ENCODE measurements at places on chromosomes 4 and X.

DNA sequence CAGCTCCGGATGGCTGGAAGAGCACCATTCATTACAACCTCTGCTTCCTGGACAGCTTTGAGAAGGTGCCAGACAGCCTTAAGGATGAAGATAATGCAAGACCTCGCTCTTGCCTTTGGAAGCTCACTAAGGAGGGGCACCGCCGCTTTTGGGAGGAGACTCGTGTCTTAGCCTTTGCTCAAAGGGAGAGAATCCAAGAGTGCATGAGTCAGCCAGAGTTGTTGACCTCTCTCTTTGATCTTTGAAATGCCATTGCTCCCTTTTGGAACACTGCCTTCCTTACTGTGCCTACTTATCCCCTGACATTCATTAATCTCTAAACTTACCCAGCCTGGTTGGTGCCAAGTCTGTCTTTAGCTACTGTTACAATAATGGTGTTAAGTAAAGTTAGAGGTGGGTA is 1.2 kb downstream of the FOXR2 start:
- no peak for DNase-seq

GRCh38 chr4:41832961-41833360 is 84.4 kb upstream of the PHOX2B start:
- DNase-seq: no peak

DNA sequence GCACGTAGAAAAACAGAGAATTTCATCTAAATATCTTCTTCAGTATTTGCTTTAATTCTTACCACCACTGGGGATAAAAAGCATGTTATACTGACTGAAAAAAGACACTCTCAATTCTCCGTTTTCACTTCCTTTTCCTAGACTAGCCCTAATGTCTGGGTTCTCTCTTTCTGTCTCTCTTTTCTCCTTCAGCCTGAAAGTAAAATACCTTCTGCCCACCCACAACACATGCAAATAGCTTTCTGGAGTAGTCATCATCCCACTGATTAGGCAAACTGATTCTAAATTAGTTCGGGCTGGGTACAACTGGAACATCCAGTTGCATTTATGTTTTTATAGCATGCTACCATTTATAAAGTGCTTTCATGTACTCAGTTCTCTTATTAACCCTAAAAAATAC is 142.4 kb upstream of the ANKRD50 start:
- peak; percentile 17 for DNase-seq

DNA sequence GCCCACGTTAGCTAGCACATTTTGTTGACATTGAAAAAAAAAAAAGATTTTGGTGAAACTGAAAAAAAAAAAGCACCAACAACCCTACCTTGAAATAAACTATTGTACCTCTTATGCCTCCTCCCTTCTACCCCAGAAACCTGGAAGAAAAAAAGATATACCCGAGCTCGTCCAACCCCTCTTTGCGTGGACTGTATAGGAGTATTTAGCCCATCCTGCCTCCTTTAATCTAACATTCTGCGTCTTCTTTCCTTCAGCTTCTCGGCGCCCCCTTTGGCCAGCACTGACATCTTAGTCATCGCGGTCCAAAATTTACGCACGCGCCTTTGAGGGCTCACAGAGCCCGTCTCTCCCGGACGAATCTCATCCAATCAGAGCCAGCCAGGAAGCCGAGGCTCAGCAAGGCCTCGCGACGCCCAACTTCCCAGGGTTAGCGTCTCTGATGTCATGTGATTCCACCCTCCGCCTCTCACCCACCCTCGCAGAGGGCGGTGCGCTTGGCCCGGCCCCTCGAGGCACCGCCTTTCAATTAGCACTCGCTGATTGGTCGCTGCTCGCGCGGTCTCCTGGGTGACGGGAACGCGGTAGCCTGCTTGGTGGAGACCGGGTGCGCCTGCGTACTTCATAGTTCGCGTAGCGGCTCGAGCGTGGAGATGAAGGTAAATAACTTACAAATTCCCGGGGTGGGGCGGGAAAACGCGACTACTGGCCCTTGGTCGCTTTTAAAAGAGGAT is at the start of gene WDR19:
WDR19 (plus strand) TSS at position 625 of the 734 bp plus-strand sequence; CDS start at position 654, 29 bp downstream.
- peak; percentile 98 for DNase-seq

- no peak for DNase-seq
Observed at GRCh38 chrX:73817393-73818199, 254.6 kb downstream of the CHIC1 start.

DNA sequence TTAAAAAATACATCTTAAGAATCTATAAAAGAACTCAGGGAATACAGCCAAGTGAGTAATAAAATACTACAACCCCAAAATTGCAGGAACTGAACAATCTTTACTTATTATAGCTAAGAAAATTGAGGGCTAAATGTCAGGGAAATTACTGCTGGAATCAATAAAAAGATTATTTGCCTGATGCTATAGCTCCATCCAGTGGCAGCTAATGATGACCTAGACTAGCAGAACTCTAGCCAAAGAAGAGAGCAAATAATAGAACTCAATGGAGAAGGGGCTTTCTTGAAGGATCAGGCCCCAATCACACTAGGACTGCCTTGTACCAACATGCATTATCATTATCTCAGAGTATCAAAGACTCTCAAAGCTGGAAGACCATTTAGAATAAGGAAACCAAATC is 85.0 kb upstream of the FAM241A start:
- no peak for DNase-seq

GRCh38 chr4:73599182-73599581 is 21.1 kb downstream of the RASSF6 start:
- DNase-seq: peak; percentile 86

- DNase-seq: peak; percentile 76
Observed at GRCh38 chrX:134572816-134573682, 85.2 kb downstream of the PLAC1 start.

DNA sequence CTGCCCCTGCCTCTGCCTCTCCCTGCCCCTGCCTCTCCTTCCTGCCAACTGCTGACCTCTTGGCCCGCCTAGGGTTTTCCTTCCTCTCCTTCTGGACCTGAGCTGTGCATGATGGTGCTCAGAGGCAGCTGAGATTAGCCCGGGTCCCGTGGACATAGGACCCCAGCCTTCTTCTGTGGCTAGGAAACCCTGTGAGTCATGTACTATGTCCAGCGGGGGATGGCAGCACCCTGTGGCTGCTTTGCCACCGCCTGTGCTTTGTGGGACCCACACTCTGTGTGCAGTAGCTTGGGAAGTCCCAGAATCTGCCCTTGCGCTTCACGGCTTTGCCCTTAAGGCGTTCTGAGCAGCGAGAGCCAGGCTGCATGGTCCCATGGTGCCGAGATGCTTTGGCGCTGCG is 105.5 kb upstream of the PSAPL1 start:
- DNase-seq: no peak

DNA sequence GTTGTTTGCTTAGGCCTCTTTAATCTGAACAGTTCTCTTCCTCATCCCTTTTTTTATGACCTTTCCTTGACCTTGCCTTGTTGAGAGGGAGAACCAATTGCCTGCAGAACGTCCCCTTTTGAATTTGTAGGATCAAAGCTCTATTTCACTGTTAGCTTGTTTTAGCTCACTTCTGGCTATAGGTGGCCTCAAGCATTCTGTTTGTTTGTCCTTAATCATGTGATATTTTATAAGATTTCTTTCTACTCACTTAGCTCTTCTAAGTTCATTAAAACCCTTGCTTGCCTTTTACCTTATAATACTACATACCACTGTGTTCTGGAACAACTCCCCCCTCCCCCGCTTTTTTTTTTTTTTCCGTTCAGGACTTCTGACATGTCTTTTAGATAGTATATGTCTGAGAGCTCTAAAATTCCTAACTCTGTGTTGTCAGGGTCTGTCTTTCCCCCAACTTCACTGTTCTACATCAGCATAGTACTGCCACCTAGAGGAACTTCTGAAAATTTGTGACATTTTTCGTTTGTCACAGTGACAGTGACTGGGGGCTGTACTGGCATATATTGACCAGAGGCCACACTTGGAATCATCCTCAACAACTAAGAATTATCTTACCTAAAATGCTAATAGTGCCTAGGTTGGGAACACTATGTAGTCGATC is 128.5 kb downstream of the LARP7 start:
- no peak for DNase-seq

- no peak for DNase-seq
Observed at GRCh38 chr4:60296386-60296785, 903.7 kb upstream of the ADGRL3 start.

DNA sequence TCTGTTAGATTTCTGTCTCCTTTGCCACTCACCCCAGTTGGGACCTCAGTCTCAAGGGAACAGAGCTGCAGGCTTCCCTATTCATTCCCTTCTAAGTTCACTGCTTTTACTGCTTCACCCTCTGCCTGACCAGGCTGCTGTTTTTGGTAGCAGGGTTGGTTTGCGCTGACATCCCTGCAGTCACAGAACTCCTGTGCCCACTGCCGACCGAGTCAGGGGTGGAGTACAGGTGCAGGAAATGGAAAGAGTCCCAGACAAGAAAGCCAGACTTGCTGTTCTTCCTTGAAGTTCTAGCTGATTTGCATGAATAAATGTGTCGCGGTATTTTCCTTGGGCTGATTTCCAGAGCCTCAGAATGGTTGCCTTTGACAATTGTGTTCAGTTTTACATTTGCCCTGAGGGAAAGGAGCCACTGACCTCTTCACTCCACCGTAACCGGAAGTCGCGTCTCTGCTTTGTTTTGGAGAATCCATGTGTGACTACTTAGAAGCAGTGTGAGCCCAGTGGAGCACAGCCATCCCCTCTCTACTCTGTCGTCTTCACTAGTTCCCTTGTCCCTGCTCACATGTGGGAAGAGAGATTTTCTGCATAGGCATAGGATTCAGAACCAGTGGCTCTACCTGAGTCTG is 84.8 kb downstream of the TNIP2 start:
- no peak for DNase-seq

- DNase-seq: no peak
Observed at GRCh38 chrX:120015145-120016067, 62.1 kb downstream of the RHOXF2B start.

GRCh38 chrX:23896981-23897380 is 10.8 kb downstream of the APOO start:
- no peak for DNase-seq

DNA sequence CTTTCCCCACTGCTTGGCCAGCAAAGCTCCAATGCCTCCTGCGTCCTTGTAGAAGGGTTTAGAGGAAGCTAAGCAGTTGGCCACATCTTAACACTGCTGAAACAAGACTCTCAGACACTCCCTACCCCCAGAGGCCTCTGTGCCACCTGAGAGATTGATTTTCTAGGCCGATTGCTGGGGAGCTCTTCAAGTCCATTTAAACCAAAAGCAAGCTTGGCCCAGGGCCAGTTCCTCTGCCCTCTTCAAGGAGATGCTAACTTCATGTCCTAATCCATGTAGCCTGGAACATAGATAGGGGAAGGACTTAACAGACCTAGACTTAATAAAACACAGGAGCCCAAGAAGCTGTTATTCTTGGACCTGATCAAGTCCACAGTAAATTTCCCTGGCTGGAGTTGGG is 27.2 kb upstream of the FMR1NB start:
- DNase-seq: no peak

GRCh38 chrX:67723580-67724351 is 179.9 kb downstream of the AR start:
- DNase-seq: no peak

DNA sequence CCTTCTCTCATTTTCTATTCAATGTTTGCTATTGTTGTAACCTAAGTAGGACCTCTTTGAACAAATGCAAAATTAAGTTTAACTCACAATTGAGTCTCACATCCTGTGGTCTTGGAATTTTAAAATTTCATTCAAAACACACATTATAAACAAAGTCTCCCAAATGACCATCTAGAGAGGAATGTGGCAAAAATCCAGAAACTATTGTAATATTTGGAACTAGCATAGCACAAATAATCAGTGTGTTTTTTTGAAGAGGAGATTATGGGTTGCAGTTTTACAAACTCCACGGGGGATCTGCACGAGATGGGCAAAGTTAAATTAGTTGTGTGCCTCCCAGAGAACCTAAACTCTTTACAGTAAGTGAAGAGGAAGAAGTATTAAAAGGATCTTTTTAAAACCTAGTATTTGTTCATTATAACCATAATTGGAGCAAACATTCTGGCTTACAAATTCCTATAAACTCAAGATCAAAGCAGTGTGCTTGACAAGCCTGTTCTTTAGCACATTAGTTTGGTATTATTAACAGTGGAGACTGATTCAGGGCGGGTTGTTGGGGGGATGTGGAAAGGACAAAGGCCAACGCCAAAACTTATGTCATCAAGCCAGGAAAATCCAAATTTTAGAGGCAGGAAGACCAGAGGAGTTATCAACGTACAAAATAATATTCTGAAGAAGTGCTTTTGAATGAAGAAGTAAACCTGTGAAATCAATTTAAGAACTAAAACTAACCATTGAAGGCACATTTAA is 22.4 kb upstream of the RBPJ start:
- no peak for DNase-seq

- peak; percentile 74 for DNase-seq
Observed at GRCh38 chr4:65943076-65943475, 272.8 kb upstream of the EPHA5 start.

GRCh38 chr4:132383571-132384199 is 765.4 kb upstream of the PCDH10 start:
- DNase-seq: peak; percentile 59

GRCh38 chr4:78585633-78586032 is 34.1 kb downstream of the ANXA3 start:
- DNase-seq: no peak

DNA sequence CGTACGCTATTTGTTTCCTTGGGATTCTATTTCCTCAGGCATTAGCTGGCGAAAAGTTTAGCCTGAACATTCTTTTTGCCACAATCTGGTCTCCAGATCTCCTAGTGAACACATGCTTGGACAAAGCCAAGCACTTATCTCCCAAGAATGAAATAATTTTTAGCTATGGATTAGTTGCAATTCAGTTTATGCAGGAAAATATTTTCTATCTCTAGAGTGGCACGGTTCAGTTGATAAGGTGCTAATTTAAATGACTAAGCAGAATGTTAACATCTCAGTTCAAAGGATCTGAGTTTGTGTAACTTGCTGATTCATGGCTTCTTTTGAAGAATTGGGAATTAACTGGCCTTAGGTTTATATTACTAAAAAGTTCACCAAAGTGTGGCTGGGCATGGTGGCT is 58.1 kb upstream of the JADE1 start:
- DNase-seq: peak; percentile 5

GRCh38 chr4:94577136-94577535 is 125.4 kb downstream of the PDLIM5 start:
- DNase-seq: no peak

GRCh38 chr4:15936495-15936894 is 2.0 kb downstream of the FGFBP1 start:
- peak; percentile 80 for DNase-seq

- no peak for DNase-seq
Observed at GRCh38 chr4:73421708-73422457, 14.1 kb upstream of the AFP start.

DNA sequence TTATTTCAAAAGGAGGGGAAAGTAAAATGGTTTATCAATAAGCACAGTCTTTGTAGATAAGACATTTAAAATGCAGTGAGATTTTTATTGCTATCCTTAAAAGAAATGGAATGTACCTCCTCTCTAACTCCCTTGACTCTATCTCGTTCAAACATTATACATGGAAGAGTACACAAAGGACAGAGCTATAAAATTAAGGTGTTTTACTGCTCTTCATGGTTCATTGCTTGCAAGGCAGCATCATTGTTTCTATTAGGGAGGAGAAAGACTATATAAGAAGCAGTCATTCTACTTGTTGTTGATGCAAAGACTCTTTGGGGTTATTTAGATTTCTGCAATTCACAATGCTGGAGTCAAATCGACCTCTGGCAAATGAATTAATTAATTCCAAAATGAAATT is 380.2 kb upstream of the NDST3 start:
- DNase-seq: no peak
